ENCODE measurements at places on chromosomes 12 and 14. TPM values are rescaled to one million over a fixed set of nuclear protein-coding genes. Genes with fewer than 3 reads are reported as not detected.

DNA sequence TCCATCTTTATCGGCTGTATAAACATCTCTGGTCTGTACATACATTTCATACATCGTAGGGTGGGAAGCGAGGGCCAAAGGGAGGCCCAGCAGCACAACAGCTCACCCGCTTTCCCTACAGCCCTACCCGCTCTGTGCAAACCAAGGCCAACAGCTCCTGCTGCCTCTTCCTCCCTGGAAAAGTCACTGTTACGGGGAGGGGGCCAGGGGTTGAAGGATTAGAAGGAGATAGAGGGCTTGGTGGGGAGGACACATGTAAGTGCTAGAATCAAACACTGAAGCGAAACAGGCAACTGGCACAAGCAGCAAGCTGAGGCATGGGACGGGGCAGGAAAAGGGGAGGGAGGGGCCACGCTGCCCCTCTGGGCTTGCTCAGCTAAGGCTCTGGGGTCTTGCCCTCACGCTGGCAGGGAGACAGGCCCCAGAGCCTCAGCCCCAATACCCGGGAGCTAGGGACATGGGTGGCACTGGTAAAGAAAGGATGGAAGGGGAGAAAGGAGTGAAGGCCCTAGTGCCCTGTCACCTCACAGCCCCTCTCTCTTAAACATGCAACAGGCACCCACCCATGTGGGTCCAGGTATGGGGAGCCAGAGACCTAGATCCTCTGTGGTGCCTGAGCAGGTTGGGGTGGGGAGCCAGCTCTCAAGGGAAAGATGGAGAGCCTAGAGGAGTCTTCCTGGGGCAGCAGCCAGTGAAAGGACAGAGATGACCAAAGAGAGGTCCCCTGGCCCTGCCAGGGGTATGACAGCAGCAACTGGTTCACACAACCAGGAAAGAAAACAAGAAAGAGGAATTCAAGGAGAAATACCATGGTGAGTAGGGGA, 14.4 kb downstream of the SPRYD3 start:
- H3K4me3 ChIP-seq, result no peak overlapping the region
- H3K27me3 ChIP-seq, result no peaks in the 10 kb centered on the region
- peaks cover 29% of the 10 kb centered on the region for H3K36me3 ChIP-seq
- peaks cover 61% of the 10 kb centered on the region for H3K4me1 ChIP-seq

The RNASE1 gene
- total RNA-seq, result not detected

GRCh38 chr12:75479963-75480461, 543 bp upstream of the GLIPR1 start:
- no peaks in the 10 kb centered on the region for H3K27me3 ChIP-seq
- no peaks in the 10 kb centered on the region for H3K36me3 ChIP-seq
- DNase-seq, result peak; percentile 92

The LALBA gene
- not detected for total RNA-seq

DNA sequence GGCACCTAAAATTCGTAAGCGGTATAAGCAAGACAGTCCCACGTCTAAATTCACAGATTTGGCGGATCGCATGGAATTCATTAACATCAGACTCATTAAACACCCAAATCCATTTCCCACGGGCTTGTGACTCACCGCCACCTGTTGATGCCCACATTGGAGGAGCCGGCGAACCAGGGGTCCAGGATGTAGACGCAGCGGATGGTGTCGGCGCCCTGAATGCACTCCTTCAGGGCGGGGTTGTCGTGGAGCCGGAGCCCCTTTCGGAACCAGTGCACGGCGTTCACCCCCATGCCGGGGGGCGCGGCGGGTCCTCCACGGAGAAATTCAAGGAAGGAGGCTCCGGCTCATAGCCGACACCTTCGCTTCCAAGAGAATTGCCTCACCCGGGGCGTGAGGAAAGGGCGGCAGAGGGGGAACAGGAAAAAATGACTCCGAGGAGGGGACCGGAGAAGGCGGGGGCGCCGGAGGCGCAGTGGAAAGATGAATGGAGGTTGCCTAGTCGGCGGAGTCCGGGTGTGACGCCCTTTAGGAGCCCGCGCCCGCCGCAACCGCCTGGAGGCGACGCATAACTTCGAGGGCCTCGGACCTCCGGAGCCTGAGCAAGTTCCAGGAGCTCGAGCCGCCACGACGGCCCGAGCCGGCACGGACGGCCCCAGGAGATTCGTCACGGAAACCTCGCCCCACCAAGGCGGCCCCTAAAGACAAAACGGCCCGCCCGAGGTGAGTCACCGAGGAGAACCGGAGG, 506 bp downstream of the CRY1 start:
- H3K27ac ChIP-seq, result peak overlapping the region; percentile 97
- H3K4me1 ChIP-seq, result peaks cover 4% of the 10 kb centered on the region
- peak; percentile 64 for DNase-seq

DNA sequence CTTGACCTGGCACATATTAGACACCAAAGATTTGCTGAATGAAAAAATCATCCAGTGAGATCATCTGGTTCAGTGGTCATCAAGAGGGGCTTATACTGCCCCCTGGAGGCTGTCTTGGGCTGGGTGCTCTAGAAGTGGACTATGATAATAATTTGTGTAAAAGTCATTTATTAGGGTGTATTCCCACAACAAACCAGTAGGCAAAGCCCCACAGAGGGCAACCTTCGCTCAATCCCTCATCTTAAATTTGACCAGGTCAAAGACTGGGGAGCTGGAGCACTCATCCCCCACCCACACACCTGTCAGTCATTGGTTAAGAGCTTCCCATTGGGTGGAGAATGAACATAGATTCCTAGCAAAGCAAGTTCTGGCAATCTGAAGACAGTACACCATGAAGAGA, 20.0 kb upstream of the FICD start:
- no peak for DNase-seq
- no peaks in the 10 kb centered on the region for H3K27me3 ChIP-seq
- H3K4me1 ChIP-seq, result no peaks in the 10 kb centered on the region
- no peak overlapping the region for H3K4me3 ChIP-seq
- no peaks in the 10 kb centered on the region for H3K36me3 ChIP-seq

- no peaks in the 10 kb centered on the region for H3K4me1 ChIP-seq
- H3K36me3 ChIP-seq, result no peaks in the 10 kb centered on the region
- no peak overlapping the region for H3K27ac ChIP-seq
- no peak for DNase-seq
- no peaks in the 10 kb centered on the region for H3K27me3 ChIP-seq
- no peak overlapping the region for H3K4me3 ChIP-seq
Measured at GRCh38 chr12:120757226-120757742, 31.7 kb downstream of the ACADS start.

The SLC4A8 gene
- total RNA-seq, result 3.3 TPM

GRCh38 chr14:37090026-37090425, 82.4 kb downstream of the SLC25A21 start:
- no peak overlapping the region for H3K4me3 ChIP-seq
- no peaks in the 10 kb centered on the region for H3K36me3 ChIP-seq
- H3K27ac ChIP-seq, result no peak overlapping the region
- no peaks in the 10 kb centered on the region for H3K27me3 ChIP-seq
- DNase-seq, result peak; percentile 10

GRCh38 chr12:26327975-26328644, 132.7 kb downstream of the SSPN start:
- no peaks in the 10 kb centered on the region for H3K4me1 ChIP-seq
- no peaks in the 10 kb centered on the region for H3K36me3 ChIP-seq
- H3K27me3 ChIP-seq, result no peaks in the 10 kb centered on the region
- H3K27ac ChIP-seq, result no peak overlapping the region
- no peak for DNase-seq

GRCh38 chr14:100738269-100738691, 11.6 kb downstream of the DLK1 start:
- no peak for DNase-seq
- no peaks in the 10 kb centered on the region for H3K4me1 ChIP-seq
- no peaks in the 10 kb centered on the region for H3K27me3 ChIP-seq
- H3K36me3 ChIP-seq, result no peaks in the 10 kb centered on the region
